ENCODE measurements at places on chromosomes 2 and 18. TPM values are rescaled to one million over a fixed set of nuclear protein-coding genes. Genes with fewer than 3 reads are reported as not detected.

GRCh38 chr2:39640107-39640506 is 25.6 kb upstream of the TMEM178A start:
- DNase-seq: no peak

GRCh38 chr2:199775267-199775666 is 75.7 kb downstream of the FTCDNL1 start:
- DNase-seq: no peak

DNA sequence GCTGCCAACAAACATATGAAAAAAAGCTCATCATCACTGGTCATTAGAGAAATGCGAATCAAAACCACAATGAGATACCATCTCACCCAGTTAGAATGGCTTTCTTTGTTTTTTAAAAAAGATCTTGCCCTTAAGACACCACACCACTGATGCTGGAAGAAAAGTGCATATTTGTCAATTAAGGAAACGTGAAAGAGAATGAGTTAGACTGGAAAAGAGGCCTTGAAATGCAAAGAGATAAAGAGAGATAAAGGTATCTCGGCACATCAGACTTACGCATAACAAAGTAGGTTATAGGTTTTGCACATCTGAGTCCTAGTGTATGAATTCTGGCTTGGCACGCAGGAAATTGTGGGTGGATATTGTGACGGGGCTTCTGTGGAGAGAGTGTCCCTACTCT is 149.5 kb downstream of the MTX2 start:
- DNase-seq: peak; percentile 55

GRCh38 chr18:51660188-51660715 is 462.8 kb upstream of the MEX3C start:
- no peak for DNase-seq

DNA sequence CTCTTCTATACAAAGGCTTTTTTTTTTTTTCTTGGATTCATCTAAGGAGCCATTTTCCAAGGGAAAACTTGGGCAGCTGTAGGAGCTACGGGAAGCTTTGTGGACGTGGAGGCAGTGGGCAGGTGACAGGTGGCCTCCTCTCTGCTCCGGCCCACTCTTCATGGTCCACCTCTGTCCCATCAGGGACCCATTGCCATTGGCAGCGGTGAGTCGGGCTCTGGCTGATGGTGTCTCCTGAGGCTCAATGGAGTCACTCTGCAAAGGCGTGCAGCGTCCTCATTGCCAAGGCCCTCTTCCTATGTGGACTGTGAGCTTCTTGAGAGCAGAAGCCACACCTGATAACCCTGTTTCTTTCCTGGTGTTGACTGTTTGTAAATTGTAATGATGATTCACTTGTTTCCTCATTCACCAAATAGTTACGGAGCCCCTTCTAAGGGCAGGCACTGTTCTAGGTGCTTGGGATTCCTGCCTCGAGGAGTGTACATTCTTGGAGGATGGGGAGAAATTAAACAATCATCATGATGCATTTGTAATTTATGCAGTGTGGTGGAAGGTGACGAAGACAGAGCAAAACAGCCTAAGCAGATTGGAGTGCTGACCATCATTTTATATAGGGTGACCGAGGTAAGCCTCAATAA is 240.3 kb upstream of the HS6ST1 start:
- DNase-seq: no peak

DNA sequence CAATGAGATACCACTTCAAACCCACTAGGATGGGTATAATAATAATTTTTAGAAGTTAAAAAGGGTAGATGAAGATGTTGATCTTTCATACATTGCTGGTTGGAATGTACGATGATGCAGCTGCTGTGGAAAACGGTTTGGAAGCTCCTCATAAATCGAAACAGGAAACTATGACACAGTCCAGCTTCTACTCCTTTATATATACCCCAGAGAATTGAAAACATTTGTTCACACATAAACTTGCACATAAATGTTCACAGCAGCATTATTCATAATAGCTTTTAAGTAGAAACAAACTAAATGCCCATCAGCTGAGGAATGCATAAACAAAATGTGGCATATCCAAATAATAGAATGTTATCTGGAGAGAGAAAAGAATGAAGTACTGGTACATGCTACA is 95.0 kb downstream of the STRADB start:
- DNase-seq: no peak

GRCh38 chr18:13800505-13801259 is 23.3 kb upstream of the MC5R start:
- peak; percentile 25 for DNase-seq

DNA sequence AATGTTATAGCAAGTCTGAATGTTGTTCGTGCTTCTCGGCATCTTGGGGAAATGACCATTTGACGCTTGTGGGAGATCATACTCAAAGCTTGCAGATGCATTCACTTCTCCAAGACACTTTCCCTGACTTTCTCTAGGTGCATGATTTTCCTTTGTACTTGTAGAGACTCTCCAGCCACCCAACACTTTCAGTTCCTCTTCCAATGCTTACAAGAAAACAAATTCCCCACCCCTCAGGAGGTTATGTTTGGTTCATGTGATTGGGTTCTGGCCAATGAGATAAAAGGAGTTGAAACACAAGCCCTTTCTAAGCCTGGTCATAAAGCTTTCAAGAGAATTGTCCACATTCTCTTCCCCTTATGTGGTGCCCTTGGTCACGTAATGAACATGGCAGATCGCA is 156.3 kb downstream of the EPHA4 start:
- no peak for DNase-seq

DNA sequence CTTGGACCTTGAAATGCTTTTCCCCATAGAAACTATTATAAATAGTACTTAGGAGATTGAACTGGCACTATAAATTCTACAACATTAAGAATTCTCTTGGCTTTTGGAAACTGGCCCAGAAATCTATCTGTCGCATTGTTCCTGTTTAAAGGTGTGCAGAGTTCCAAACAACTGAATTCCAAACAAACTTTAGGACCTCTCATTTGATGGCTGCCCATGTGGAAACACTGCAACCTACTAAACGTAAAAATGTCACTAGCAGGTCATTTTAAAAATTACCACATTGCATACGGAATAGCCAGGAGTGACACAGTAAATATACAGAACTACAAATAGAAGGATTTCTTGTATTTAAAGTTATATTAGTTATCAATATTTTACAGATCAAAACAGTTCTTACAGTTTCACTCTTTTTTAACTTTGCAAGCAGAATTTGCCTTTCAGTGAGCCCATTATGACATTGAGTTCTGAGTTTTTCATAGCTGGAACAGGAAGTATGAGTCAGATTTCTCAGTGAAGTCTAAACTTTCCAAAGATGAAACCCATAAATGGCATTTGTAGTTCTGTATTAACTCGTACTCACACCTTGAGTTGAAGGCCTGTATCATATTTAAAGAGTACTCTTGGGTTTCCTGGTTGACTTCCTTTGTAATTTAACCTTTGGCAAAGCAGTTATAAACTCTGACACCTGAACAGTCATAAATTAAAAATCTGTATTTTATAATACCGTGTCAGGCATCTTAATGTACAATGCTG is 142.3 kb upstream of the BOD1L2 start:
- peak; percentile 60 for DNase-seq

DNA sequence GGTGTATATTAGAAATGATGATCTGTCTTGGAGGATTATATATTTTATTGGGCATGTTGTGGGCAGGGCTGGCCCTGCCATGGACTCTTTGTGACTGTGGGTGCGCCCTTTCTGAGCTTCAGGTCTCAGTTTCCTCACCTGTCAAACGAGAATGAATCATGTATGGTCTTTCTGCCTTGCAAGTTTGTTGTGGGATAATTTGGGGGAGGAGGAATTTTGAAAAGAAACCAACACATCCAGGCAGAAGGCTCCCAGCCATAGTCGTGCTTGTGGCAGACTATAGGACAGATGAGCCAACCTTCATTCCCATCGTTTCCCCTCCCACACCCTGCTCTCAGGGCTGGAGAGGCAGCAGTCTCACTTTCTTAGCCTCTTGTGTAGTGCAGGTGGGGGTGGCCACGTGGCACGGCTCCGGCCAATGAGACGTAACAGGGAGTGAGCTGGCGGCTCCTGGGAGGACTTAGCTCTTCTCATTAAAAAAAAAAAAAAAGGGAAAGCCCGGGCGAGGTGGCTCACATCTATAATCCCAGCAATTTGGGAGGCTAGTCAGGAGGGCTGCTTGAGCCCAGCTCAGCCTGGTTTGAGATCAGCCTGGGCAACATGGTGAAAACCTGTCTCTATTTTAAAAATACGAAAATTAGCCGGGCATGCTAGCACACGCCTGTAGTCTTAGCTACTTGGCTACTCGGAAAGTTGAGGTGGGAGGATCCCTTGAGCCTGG is 63.1 kb downstream of the RHOB start:
- peak; percentile 59 for DNase-seq

- peak; percentile 75 for DNase-seq
Observed at GRCh38 chr2:11155381-11156035, at the start of gene SLC66A3. TSS of gene SLC66A3 (plus strand) at chr2:11155467. CDS start at chr2:11155547, 80 bp downstream.

GRCh38 chr2:34447097-34447496 is 848.0 kb upstream of the FAM98A start:
- no peak for DNase-seq

- DNase-seq: no peak
Observed at GRCh38 chr2:8593243-8593642, 88.6 kb upstream of the ID2 start.

DNA sequence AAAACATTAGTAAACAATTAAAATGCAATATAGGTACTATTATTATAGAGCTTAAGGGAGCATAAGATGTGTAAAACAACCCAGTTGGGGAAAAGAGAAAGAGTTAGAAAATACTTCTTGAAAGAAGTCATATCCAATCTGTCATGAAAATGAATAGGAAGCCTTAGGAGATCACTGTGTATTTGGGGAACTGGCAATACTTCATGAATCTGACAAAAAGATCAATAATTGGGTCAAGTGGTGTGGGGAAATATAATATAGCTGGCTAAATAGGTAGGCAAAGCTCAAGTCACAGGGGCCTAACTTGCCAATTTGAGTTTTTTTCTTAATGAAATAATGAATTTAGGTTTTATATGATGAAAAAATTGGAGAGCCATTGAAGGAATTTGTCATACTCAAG is 14.4 kb downstream of the DNAJC10 start:
- DNase-seq: no peak

DNA sequence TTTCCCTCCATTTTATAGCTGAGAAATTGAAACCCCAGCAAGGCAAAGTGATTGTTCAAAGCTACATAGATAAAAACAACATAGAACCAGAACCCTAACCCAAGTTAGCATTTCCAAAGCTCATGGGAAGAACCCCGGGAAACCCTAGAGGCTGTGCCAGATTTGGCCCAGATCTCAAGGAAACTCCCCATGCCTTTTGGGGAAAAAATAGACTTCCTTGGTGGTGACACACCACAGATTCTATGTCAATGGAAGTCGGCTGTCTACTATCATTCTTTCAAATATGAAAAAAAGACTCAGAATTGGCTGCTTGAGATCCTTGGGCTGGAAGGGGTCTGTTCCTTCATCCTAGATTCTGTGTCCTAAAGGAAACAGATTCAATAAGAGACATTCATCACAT is 8.4 kb downstream of the COL6A3 start:
- no peak for DNase-seq

GRCh38 chr2:4900242-4900641 is 791.9 kb upstream of the SOX11 start:
- no peak for DNase-seq

- DNase-seq: no peak
Observed at GRCh38 chr18:250685-251084, 17.2 kb downstream of the THOC1 start.

- DNase-seq: no peak
Observed at GRCh38 chr2:109350526-109350925, 221.5 kb downstream of the SH3RF3 start.

- peak; percentile 18 for DNase-seq
Observed at GRCh38 chr2:29923110-29923721, 1.8 kb upstream of the ALK start.

DNA sequence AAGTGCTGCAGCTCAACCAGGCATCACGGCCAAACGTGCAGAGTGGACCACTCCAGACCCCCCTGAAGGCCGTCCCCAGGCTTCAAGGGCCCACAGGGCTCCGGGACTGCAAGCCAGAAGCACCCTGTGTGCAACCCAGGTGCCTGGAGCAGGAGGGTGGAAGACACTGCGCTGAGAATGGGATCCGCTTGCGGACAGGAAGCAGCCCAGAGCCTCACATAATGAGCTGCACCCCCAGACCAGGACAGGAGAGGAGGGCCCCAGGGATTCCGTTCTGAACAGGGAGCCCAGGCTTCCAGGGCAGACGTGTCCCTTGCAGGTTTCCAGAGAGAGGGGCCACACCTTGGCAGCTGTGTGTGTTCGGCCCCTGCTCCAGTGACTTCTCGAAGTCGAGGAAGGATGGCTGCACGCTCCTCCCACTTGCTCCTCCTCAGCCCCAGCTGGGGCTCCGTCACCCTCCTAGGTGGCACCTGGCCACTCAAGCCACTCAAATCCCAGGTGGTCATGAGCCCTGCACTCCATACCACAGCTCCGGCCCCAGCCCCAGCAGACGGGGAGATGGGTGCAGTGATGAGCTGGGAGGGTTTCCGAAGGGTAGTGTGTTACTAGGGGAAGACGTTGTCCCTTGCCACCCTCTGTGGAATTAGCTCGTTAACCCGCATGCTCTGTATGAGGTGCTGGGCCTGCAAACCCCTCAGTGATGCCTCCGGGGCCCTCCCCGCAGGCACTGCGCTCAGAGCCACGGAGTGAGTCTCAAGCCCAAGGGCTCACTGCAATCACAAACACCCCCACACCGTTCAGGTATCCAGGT is 79.2 kb downstream of the NDUFA10 start:
- no peak for DNase-seq

GRCh38 chr18:6961331-6961730 is 156.3 kb downstream of the LAMA1 start:
- no peak for DNase-seq

DNA sequence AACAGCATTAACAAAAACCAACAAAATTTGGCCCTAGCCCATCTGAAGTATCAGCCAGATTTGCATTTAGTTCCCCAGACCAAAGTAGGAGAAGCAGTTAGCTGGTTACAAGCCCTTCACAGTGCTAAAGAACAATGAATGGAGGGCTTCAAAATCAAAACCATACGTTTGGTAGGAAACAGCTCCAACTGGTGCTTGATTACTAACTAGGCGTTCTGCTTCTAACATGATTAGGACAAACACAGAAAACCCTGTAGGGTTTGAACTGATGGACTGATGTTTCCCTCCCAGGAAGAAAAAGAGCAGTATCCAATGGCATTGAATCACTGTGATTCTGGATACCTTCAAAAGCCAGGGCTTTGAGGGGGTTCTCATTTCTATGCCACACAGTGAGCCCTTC is 20.5 kb upstream of the STAT4 start:
- DNase-seq: no peak

- peak; percentile 55 for DNase-seq
Observed at GRCh38 chr18:34467058-34467457, 242.3 kb upstream of the NOL4 start.

DNA sequence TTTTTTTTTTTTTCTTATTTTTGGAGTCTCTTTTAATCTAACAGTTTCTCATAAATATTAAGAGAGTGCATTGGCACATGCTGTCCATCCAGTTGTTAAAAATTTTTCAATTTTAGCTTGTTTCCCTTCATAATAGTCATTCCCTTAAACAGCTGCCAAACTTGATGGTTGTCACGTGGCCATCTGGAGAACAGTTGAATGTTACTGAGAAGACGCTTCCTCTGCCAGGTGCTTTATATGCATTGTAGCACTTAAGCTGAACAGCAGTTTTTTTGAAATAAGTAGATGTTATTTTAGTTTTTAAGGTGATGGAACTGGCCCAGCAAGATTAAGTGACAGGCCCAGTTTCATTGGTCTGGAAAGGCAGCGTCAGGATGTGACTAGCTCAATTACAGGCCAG is 3.3 kb downstream of the SMARCAL1 start:
- DNase-seq: no peak

The CRYGC gene
- total RNA-seq: not detected

The KCNG3 gene
- 0.14 TPM for total RNA-seq

The TSPYL6 gene
- total RNA-seq: not detected
